ENCODE measurements at places on chromosomes 1 and 21. TPM values are rescaled to one million over a fixed set of nuclear protein-coding genes. Genes with fewer than 3 reads are reported as not detected.

Gene SRM
- total RNA-seq: 37.7 TPM

Gene S100A7A
- not detected for total RNA-seq

Gene CITED4
- 8.6 TPM for total RNA-seq

Gene NBPF4
- not detected for total RNA-seq

Gene CD53
- not detected for total RNA-seq

Gene KRTAP6-1
- total RNA-seq: not detected

Gene AK2
- total RNA-seq: 91.1 TPM

Gene OR2T35
- not detected for total RNA-seq

Gene MRPL39
- 22.3 TPM for total RNA-seq

Gene LMX1A
- total RNA-seq: not detected

Gene TNFSF4
- total RNA-seq: 2.3 TPM

Gene RNF207
- total RNA-seq: 11.1 TPM

Gene NBPF10
- 2.8 TPM for total RNA-seq

Gene S100A8
- not detected for total RNA-seq

Gene OR2W3
- total RNA-seq: not detected

Gene CASZ1
- total RNA-seq: 0.50 TPM

Gene SLC1A7
- 0.52 TPM for total RNA-seq

Gene HSD3B2
- total RNA-seq: not detected

Gene CRNN
- not detected for total RNA-seq

Gene RORC
- total RNA-seq: 0.03 TPM

Gene MMEL1
- total RNA-seq: not detected

Gene MYOM3
- total RNA-seq: 0.13 TPM

Gene KCNQ4
- total RNA-seq: 0.53 TPM

Gene KPRP
- not detected for total RNA-seq
